ENCODE measurements at places on chromosomes 11 and 22.

DNA sequence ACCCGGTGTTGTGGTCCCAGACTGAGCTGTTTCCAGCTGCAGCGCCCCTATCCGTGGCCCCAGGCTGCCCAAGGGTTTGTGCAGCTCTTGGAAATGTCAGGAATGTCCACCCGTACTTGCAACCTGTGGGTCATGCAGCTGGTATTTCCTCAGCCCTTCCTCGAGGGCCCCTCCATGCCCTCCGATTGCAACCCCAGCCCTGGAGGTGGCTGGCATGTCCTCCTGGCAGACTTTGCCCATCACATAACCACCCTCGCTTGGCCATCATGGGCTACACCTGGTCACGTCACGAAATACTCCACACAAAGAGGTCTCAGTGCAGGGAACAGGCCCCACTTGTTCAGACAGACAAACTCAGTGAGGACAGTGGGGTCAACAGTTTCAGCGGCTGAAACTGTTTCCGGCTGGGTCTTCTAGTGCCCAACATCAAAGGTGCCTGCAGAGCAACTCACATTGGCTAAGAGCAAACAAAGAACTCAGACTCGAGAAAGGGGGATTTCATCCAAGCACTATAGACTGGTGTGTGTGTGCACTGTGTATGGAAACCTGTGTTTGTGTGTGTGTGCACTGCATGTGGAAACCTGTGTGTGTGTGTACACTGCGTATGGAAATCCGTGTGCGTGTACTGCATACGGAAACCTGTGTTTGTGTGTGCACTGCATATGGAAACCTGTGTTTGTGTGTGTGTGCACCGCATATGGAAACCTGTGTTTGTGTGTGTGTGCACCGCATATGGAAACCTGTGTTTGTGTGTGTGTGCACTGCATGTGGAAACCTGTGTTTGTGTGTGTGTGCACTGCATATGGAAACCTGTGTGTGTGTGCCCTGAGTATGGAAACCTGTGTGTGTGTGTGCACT lies 72.8 kb upstream of the CCND1 start:
- no peak for DNase-seq

DNA sequence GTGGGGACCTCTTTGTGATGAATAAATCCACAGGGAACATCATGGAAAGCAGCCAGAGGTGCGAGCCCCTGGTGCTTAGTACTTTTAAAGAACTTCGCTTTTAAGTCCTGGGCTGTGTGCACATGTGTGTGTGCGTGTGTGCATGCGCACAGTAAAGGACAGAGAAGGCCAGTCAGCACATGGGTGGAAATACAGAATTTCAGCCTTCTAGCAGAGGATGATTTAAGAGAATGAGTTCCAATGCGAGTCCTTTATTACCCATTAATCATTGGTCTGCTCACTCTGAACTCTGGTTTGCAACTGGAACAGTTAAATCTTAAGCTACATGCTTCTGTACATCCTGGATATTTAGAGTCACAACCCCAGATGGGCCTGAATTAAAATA lies 18.9 kb downstream of the TEAD1 start:
- no peak for DNase-seq

DNA sequence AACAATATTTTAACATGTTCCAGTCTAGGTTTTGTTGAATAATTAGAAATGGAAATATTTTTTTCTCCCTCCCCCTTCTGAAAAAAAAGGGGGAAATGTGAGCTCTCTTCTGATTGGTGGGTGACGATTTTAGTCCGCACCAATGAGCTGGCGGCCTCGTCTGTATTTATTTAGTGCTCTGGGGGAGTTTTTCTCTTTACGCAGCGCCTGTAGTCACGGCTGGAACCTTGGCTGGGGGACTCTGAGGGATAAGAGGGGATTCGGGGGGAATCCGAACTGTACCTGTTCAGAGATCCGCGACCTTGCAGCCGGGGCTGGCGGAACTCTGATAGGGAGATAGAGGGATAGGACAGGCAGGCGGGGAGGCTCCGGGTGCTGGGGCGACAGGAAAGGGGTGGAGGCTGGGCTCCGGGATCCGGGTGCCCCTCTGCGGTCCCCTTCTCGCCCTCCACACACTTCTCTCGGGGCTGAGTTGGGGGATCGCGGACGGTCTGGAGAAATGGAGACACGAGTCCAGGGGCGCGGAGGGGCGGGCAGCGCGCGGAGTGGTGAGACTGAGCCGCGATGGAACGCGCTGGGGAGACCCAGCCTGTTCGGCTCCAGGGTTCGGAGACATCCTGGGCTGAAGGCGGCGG lies 99.7 kb upstream of the HSD17B12 start:
- DNase-seq = peak; percentile 47

- DNase-seq = no peak
These were observed 13.5 kb downstream of the CCDC81 start for GRCh38 chr11:86388198-86388597.

GRCh38 chr22:44548981-44549380 lies 50.9 kb upstream of the RTL6 start:
- DNase-seq = no peak

- DNase-seq = peak; percentile 96
These were observed 42.2 kb downstream of the UBASH3B start for GRCh38 chr11:122697636-122698167.

GRCh38 chr22:47445716-47446290 lies 683.4 kb downstream of the TBC1D22A start:
- DNase-seq = no peak

GRCh38 chr11:110479108-110480101 lies 49.7 kb downstream of the FDX1 start:
- peak; percentile 62 for DNase-seq

DNA sequence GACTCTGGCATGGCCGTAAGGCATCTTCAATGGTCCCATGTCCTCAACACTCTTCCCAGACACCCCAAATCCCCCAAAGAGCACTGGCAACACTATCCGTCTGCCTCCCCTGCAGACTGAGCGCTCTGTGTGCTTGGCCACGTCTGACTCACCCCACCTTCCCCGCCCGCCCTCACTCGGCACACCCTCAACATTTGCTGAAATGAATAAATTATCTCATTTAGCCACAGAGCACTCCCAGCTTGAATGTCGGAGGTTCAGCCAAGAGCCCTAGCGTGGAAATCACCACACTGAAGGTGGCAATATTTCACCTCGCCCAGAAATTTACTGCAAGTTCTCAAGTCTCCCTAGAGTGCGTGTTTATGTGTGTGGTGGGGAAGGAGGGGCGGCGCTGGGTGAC lies 46.6 kb upstream of the TCF20 start:
- peak; percentile 75 for DNase-seq

- DNase-seq = no peak
These were observed 42.1 kb upstream of the TPBGL start for GRCh38 chr11:75198278-75198973.

DNA sequence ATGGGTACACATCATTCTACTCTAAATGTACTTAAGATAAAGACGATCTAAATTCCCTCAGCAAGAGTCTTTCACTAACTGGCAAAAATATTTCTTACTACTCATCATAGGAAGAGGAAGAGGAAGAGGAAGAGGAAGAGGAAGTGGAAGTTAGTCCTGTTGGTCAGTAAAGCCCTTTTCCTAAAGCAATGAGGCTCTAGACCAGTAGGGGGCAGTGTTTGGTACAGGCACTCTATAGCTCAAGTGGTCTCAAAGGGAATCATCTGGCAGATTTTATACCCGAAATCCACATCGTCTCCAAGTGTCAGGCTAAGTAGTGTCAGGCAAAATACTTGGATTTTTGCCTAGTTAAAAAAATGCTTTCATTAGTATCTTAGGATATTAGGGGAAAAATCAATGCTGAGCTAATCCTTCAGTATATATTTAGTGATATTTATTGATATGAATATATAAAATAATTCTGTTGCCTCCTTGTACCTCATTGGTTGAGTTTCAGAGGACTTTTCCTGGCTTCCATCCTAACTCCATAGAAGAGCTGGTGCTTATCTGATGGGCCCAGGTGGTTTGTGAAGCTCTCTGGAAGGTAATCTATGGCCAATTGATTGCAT lies 7.7 kb downstream of the BLID start:
- peak; percentile 70 for DNase-seq

- no peak for DNase-seq
These were observed 43.9 kb upstream of the YPEL1 start for GRCh38 chr22:21779444-21779843.

DNA sequence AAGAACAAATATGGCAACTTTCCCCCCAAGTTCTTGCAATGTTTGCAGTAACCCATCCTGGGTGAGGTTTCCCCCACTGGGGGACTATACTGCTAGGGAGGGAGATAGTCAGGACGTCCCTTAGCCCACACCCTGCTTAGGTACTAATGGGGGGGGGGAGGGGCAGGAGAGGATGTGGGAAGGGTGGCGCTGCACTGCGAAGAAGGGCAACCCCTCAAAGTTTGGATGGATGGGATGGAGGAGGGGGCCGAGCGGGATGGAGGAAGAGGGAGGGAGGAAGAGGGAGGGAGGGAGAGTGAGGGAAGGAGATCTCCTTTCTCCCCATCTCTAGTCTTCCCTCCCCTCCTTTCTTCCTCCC lies 100.6 kb upstream of the HSD17B12 start:
- DNase-seq = no peak

DNA sequence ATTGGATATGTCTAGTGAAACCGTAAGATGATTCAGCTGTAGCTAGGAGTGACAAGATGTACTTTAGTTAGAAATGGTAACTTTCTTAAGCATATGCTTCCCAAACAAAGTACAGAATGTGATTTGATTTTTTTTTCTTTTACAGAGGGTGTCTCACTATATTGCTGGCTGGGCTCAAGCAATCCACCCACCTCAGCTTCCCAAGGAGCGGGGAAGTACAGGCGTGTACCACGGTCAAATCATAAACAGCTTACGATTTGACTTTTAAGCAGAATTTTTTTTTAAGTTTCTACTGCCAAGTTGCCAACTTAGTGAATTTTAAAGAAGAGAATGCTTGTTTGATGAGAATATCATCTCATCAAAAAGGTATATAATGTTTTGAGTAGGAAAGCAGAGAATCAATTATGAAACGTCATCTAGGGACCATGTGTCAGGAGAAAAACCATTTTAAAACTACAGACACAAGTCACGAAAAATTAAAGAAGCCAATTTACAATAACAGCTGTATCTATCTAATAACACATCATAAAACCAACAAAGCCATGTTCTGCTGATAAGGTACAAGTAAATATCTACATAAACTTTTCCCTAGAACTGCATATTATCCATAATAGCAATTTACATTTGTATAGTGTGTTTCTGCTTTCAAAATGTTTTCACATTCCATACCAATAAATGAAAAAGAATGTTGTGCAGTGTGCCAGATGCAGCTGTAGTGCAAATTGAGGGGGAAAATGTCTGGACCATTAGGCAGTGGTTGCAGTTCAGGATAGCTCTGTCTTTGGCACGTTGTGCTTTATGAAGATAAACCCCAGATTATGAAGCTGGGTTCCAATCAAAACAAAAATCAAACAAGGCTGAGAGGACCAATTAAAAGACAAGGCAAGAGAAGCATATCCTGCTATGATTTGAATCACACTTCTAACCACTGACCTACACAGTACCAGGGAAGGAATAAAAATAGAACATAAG lies 33.7 kb upstream of the USP47 start:
- DNase-seq = no peak

DNA sequence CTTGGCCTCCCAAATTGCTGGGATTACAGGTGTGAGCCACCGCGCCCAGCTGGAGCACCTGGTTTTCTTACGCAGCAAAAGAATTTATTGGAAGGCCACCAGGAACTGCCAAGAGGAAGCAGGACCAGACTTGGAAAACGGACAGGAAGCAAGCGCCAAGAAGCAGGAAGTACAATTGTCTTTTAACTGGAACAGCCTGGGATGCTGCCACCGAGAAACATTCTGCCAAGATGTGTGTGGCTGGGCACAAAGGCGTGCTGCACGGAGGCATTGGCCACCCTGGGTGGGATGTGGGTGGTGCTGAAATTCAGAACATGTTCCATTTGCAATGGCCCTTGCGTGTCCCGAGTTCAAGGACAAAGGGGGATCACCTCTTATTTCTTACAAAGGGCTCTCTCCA lies 15.4 kb downstream of the SLC3A2 start:
- DNase-seq = no peak

DNA sequence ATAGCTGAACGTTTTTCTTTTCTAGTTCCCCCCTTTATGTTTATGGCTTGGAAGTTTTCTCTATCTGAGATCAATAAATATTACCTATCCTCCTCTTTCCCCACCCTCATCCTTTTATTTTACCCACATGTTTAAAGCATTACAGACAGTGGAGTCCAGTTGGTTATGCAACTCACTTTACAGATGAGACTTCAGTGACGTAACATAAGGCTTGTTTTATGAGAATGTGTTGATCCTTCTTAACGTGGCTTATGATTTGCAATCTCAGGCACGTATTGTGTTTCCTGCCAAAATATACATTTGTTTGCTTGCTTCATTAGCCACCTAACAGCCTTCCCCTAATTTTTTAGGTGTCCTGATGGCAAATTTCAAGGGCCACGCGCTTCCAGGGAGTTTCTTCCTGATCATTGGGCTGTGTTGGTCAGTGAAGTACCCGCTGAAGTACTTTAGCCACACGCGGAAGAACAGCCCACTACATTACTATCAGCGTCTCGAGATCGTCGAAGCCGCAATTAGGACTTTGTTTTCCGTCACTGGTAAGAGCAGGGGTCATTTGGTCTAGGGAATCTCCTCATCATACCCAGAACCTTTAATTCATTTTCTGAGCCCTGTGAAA lies 36.6 kb downstream of the TMEM45B start:
- no peak for DNase-seq

- DNase-seq = no peak
These were observed at the start of gene HBE1 for GRCh38 chr11:5269715-5270147. TSS of gene HBE1 (minus strand) at chr11:5269945. CDS start at chr11:5269890, 55 bp downstream.

- peak; percentile 66 for DNase-seq
These were observed 6.6 kb downstream of the DGCR2 start for GRCh38 chr22:19115628-19116027.

DNA sequence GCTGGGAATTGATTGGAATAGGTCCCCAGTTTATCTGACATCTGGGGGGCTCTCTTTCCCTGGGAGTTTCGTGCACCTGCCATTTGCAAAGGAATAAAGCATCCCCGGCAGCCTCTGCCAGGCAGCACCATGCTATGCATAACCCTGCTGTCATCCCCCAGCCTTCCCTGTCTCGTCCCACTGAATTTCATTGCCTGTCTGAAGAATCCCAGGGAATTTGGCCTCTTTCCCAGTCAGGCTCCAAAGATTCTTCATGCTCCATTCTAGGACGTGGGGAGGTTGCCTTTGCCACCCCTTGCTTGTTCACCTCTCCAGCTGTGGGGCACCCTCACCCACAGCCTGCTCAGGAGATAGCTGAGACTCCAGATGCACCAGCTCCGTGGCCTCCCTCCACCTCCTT lies 195.1 kb upstream of the TBCEL start:
- no peak for DNase-seq

All from hematopoietic multipotent progenitor cell treated with erythropoietin and hydrocortisone succinate and interleukin-3 and kit ligand, for 4 days (in vitro differentiated cells).